ENCODE measurements at places on chromosomes 5 and 9.

GRCh38 chr9:9117866-9118265 is 1318.3 kb upstream of the DMAC1 start:
- DNase-seq, result peak; percentile 80

DNA sequence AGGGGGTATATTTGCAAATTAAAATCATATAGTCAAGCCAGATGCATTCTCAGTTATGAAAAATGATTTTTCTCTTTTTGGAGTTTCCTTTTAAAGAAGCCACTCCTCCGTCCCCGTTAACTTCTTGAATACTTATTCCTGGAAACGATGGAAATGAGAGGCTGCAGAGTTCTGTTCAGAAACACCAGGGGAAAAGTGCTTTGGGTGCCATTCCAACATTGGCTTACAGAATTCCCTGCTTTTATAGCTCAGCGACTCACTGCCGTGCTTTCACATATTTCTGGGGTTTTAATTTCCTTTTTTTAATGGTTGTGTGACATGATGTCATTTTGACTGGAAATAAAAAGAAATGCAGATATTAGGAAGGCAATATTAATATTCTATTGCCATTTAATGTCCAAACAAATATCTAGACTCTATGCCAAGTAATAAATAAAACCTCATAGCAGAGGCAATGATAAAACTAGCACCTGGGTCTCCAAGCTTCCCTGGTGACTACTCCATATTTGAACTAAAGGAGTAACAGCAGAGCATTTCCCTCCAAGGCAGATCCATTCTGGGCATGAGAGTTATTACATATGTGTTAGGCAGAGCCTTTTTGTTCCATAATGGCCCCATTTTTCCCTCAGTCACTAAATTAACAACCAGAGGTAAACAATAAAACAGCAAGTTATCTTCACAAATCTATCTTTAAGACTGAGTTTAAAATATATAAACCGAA is 363.4 kb downstream of the EBF1 start:
- DNase-seq, result no peak

GRCh38 chr9:135070964-135071735 is 16.3 kb upstream of the OLFM1 start:
- DNase-seq, result no peak

- no peak for DNase-seq
These were observed 57.4 kb upstream of the ANGPTL2 start for GRCh38 chr9:127179633-127180441.

DNA sequence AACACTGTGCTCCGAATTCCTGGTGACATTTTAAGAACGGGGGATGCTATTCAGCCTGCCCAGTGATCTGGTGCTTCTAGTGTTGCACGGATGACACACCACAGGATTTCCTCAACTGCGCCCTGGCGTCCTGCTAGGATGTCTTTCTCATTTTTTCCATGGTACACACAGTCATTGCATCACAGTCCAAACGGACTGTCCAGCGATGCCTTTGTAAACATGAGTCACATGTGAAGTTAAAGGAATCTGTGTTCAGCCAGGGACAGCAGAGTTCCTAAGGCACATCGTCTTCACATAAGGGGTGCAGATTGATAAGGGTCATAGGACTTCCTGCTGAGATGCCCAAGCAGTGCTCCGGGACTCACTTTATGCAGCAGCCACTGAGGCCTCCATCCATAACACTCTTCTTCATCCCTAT is 9.3 kb upstream of the PTPN3 start:
- DNase-seq, result no peak

GRCh38 chr5:139788294-139788910 is 7.2 kb upstream of the PSD2 start:
- DNase-seq, result no peak
